ENCODE measurements at places on chromosomes 2 and 18.

GRCh38 chr2:134260713-134261112 is 6.8 kb downstream of the MGAT5 start:
- DNase-seq = no peak

DNA sequence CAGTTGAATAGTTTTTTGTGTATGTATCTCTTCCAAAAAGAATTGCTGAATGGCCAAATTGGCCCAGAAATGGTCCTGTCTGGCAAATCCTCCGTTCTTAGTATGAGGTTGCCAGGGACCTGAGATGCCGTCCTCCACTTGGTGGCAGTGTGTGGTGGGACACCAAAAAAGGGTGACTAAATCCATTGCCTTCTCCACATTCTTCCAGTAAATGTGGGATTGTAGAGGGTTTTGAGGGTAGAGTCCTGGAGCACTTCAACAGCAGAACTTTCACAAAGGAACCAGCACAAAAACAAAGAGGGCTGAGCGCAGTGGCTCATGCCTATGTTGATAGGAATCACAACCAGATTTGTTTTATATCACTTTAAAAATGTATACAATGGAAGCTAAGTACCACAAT is 199.9 kb downstream of the BCL2 start:
- DNase-seq = no peak

GRCh38 chr18:74806073-74806472 is 208.4 kb downstream of the ZNF407 start:
- no peak for DNase-seq

DNA sequence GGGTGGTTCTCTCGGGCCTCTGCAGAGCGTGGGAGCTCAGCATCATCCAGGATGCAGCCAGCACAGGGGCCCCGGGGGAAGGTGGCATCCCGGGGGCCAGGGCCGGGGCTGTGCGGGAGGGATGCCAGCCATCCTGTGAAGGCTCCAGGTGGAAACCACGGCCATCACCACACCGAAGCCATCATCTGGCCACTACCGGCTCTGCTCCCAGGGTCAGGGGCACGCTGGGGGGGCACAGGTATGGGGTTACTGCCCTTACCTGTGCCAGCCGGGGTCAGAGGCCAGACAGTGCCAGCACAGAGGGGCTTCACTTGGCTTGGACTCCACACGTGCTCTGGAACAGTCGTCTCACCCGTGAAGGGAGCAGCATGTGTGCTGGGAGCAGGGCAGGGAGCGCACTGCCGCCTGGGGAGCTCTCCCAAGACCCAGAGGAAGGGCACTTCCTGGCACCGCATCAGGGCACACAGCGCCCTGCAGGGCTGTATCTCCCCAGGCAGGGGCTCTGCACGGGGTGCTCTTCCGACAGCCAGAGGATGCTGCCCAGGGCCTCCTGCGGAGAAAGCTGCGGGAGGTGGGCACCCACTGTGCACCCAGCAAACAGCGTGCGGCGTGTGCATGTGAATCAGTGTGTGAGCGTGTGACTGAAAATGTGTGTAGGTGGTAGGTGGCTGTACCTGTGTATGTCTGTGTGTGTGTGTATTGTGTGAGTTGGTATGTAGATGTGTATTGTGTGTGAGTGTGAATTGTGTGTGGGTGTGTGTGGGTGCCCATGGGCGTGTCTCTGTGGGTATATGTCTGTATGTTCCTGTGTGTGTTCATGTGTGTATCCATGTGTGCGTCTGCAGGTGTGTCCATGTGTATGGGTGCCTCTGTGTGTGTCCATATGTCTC is 75.0 kb downstream of the PTGR3 start:
- no peak for DNase-seq

DNA sequence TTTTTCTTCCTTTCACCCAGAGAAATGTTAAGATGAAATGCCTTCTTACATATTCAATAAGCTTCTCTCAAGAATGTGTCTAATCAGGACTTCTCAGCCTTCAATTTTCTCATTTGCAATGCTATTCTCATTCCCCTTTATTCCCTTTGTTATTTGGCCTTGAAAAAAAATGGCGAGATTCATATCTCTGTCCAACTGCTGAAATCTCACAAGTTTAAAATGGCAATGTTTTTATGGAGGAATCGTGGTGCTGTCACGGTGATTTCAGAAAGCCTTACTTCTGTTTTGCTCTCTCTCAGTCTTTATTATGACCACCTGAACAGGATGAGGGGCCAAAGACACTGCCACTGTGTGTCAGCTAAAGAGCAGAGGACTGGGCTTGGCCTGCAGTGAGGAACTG is 928.5 kb downstream of the DCC start:
- no peak for DNase-seq

- no peak for DNase-seq
These were observed 89.8 kb downstream of the TGOLN2 start for GRCh38 chr2:85237849-85238565.

DNA sequence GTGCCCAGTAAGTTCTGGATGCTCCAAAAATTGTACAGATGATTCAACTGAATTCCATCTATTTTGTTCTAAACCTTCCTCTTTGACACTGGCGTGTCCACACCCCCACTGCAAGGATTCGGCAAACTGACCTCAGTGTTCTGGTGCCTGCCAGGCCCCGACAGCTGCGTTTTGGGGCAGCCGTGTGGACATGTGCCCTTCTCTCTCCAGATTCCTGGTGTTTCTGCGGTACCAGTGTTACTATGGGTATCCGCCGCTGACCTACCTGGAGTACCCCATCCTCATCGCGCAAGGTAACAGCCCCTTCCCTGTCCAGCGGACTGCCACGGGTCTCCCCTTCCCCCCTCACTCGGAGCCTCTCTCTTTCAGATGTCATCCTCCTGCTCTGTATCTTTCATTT is 5.0 kb downstream of the SLC66A3 start:
- DNase-seq = no peak

GRCh38 chr2:192060161-192060560 is 134.6 kb downstream of the TMEFF2 start:
- no peak for DNase-seq

DNA sequence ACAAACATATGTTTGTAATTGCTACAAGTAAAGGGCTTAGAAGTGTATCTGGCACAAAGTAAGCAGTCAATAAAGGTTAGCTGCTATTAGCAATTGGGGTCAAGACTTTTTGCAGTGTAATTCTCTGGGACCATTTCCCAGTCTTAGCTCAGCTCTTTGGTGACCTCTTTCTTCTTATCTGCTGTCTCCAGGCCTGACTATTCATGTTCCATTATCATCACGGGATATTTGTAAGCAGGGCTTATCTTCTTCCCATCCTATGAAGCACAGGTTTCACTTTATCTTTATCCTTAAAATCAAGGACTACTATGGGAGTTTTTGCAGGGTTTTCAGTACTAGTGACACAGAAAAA is 131.7 kb downstream of the DOCK10 start:
- no peak for DNase-seq

- no peak for DNase-seq
These were observed 178.2 kb upstream of the RASGRP3 start for GRCh38 chr2:33298233-33298632.

DNA sequence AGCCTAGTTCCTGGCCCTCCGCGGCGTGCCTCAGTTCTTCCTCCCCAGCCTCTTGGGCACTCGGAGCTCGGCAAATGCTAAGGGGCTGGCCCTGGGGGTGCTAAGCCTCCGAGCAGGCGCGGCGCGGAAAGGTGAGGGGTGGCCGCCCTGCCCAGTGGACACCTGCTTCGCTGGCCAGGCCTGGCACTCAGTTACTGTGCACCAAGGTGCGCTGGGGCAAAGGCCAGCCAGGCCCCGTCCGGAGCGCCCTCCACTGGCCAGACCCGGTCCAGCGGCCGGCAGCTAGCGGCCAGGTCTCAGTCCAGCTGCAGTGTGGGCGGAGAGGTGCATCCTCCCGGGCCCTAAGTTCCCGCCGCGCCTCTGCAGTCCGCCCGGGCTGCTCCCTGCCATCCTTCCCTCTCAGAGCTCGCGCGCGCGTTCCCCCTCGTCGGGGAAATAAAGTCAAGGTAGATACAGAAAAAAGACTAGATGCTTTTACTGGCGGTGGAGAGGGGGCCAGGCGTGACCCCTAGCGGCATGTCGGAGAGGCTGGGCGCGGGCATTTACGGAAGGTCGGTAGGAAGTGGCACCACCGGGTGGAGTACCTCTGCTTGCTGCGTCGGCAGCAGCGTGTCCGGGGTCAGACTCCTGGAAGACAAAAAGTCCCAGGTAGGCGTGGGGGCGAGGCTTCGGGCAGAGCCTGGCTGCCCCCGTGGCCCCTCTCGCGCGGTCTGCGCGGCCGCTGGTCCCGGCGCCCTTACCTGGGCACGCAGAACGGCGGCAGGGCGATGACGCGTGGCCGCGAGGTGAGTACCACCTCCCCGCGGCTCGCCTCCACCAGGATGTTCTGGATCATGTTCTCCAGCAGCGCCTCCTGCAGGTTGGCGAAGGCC is 9.4 kb upstream of the CRYBA2 start:
- DNase-seq = no peak

DNA sequence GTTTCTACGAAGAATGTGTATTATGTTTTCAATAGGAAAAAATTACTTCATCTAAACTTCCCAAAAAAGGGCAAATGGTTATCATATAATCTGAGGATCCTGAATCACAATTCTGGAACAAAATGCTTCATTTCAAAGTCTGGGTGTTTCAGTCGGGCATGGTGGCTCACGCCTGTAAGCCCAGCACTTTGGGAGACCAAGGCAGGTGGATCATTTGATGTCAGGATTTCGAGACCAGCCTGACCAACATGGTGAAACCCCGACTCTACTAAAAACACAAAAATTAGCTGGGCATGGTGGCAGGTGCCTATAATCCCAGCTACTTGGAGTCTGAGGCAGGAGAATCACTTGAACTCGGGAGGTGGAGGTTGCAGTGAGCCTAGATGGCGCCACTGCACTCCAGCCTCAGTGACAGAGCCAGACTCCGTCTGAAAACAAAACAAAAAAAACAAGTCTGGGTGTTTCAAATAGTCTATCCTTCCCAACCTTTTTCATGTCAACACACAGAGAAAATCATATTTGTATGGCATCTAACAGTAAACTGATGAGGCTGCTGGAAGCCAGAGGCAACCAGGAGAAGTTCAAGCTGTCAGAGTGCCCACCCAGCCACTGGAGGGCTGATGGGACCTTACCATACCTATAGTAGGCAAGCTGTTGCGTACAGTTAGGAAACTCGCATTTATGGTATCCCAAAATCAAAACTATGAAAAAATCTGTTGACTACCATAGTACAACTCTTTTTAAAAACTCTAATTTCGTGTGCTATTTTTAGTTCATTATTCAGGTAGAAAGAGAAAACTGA is 14.6 kb downstream of the NBAS start:
- DNase-seq = no peak

DNA sequence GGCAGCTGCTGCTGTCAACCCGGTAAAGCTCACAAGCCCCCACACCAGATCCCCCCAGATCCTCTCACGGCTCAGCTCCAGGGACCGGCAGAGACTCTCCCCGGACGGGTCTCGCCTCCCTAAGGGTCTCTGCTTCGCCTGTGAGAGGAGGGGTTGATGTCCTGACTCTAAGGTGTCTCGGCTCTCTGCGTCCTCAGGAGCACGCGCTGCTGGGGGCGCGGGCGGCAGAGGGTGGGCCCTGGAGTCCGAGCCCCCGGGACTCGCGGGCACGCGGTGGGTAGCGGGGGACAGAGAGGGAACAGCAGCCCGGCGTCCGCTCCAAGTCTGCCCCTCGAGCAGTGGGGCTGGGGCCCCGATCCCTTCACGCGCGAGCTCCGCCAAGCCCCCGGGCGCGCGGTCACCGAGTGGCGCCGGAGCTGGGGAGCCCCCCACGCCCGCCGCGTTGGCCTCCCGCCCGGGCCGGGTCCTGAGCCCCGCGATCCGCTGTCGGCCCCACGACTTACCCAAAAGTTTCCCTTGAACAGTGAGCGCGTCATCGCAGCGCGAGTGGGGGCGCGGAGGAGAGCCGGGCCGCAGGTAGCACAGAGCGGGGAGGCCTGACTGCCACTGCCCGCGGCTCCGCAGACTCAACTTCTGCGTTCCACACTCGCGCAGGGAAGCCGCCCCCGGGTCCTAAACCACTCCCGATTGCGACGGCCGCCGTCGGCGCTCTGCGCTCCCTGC is at the start of gene PSTPIP2:
Gene PSTPIP2, minus strand, starts transcription at position 608 of the 723 bp plus-strand sequence. Its CDS starts 72 bp downstream, at position 536.
- peak; percentile 73 for DNase-seq

- DNase-seq = no peak
These were observed 148.0 kb downstream of the ASB1 start for GRCh38 chr2:238574490-238575271.

Data from inflammatory macrophage treated with lipopolysaccharide for 1 hour (primary cell).